Neural crest cell (in vitro differentiated cells): ENCODE measurements at places on chromosomes 2 and 18.

DNA sequence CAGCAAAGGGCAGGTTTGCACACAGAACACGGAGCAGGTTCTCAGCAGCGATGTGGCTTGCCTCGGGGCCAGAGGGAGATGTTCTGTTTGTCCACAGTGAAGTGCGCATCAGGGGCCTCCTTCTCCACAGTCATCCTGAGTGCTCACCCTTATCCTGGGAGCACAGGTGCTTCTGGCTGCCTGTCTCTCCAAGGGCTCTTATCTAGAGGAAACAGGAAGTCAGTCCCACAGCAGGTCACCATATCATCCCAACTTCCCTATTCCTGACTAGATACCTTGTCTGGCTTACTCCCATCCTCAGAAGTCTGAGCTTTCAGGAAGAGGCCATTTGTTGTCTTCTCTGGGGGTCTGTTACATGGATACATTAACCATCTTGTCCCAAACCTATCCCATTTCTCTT lies at the start of gene CD207:
Gene CD207, minus strand, starts transcription at position 174 of the 400 bp plus-strand sequence. Its CDS starts 40 bp downstream, at position 134.
- no peak for DNase-seq

GRCh38 chr2:104826016-104826415 lies 27.9 kb upstream of the POU3F3 start:
- DNase-seq = no peak

- no peak for DNase-seq
Measured at GRCh38 chr2:142445023-142445422, 314.2 kb upstream of the LRP1B start.

DNA sequence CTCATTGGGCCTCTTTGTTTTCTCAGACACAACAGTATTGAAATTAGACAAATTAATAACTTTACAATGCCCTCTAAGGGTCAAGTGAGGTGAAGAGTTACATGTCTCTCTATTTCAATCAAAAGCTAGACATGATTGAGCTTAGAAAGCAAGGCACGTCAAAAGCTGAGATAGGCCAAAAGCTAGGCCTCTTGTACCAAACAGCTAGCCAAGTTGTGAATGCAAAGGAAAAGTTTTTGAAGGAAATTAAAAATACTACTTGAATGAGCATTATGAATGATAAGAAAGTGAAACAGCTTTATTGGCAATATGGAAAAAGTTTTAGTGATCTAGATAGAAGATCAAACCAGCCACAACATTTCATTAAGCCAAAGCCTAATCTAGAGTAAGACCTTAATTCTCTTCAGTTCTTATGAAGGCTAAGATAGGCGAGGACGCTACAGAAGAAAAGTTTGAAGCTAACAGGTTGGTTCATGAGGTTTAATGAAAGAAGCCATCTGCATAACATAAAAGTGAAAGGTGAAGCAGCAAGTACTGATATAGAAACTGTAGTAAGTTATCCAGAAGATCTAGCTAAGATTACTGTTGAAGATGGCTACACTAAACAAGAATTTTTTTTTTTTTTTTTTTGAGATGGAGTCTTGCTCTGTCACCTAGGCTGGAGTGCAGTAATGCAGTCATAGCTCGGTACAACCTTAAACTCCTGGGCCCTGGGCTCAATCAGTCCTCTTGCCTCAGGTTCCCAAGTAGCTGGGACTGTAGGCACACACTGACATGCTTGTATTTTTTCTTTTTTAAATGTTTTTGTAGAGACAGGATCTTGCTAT lies 65.5 kb downstream of the FAM117B start:
- no peak for DNase-seq

DNA sequence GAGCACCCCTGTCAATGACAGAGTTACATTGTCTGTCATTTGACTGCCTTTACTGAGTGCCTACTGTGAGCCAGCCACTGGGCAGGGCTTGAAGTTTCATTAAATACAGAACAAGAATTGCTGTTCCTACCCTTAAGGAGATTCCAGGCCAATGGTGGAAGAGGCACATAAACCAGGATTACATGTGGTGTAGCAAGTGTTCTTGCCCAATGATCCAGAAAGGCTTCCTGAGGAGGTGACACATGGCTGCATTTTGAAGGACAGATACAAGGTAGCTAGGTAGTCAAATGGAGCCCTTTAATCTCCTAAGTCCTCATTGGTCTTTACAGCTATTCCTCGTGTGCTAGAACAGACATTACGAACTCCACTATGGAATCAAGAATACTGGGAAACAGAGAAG lies 312.7 kb downstream of the ETAA1 start:
- no peak for DNase-seq

DNA sequence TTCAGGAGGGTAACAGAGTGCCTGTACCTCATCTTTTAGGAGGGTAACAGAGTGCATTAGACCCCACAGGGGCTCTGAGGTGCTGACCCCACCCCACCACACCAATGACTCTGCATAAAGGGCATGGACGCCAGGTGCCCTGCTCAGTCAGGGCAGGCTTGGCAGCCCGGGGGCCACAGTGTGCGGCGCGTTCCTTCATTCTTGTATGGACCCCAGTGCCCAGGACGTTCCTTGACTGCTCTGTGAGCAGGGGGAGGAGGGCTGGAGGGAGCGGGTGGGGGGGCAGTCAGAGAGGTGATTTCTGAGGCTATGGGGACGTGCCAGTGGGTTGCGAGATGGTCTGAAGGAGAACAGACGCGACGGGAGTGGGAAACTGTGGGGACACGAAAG lies 168.7 kb upstream of the NCK2 start:
- DNase-seq = no peak

- DNase-seq = no peak
Measured at GRCh38 chr18:45339810-45340550, 275.3 kb upstream of the SLC14A2 start.

DNA sequence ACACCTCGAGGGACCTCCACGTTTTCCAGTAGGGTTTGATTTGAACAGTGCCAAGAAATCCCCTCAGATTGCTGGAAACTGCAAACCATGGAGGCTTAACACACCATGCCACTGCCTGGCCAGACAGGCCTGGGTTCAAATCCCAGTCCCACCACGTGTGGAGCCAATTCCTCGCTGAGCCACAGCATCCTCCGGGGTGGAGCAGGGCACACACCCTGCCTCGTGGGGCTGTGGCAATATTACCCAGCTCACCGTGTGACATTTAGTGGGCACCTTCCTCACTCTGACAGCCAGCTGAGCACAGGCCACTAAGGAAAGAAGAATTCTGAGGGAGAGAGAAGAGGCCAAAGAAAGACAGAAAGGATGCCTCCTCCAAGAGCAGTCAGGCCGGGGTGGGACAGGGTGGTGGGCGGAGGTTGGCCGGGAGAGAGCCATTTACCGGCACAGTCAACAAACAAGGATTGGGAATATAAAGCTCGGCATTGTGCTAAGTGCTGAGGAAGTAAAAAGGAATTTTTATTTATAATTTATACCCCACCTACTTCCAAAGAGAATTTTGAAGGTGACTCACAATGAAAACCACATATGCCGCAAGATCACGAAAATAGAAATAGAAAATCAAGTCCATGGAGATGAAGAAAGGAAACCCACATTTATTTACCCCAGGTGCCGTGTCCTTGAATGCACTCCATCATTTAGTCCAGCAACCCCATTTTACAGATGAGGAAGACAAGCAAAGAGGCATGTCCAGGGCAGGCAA lies 111.5 kb downstream of the MCFD2 start:
- DNase-seq = no peak

GRCh38 chr2:239574054-239574433 lies 173.2 kb upstream of the HDAC4 start:
- no peak for DNase-seq

- DNase-seq = peak; percentile 86
Measured at GRCh38 chr18:59139615-59140301, at the start of gene SEC11C. Gene SEC11C, plus strand, starts transcription at chr18:59139884. Its CDS starts 65 bp downstream, at chr18:59139949.

DNA sequence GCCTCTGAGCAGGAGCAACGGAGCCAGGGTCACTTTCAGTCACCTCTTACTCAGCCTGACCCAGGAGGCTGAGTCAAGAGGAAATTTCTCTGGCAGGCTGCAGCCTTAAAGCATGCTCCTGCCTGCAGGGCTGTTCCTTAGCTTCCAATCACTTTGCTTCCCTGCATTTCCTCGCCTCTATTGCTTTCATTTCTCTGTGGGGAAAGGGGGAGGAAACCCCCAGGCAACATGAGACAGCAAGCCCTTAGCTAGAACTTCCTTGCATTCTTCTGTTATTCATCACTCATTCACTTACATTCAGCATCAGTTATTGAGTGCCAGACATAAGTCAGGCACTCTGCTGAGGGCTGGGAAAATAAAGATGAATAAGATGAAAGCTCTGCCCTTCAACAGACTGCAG lies 13.0 kb downstream of the XDH start:
- no peak for DNase-seq

GRCh38 chr2:239891698-239892097 lies 133.4 kb downstream of the NDUFA10 start:
- DNase-seq = no peak

- DNase-seq = no peak
Measured at GRCh38 chr18:332007-332406, 64.2 kb upstream of the THOC1 start.

DNA sequence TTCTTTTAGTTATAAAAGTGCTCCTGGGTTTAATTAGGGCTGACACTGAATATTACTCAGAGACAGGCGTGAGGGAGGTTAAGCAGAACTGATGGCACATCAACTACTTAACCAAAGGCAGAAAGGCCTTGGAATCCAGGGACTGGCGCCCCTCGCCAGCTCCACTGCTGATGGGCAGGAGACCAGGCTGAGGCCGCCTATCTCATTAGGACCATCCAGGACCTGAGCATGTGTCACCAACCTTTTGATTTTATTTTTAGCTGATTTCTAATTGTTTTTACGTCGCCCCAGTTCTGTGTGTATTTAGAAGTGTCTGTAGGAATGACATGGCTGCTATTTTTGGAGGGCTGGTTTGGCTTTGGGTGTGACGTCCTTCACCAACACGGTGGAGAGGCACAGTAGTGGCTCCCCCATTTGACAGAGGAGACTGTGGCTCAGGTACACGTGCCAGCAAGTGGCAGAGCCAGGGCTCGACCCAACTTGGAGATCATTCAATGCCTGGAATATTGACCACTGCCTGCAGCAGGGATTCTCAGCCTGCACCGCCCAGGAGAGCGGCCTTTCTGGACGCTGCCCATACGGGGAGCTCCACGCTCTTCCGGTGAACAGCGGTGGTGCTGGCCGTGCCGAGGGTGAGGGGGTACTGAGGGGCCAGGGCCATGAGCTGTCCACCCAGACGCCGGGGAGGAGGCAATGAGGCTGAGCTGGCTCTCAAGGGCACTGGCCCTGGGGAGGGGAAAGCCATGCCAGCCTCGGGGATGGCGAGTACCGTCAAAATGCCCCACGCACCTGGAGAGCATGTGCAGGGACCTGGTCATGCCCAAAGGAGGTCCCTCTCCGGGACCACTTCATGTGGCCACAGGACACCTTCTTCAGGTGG lies 205.7 kb downstream of the ASB1 start:
- no peak for DNase-seq

GRCh38 chr2:41853427-41854191 lies 194.2 kb upstream of the PKDCC start:
- peak; percentile 73 for DNase-seq

GRCh38 chr2:237012577-237013267 lies 73.0 kb upstream of the COPS8 start:
- no peak for DNase-seq

DNA sequence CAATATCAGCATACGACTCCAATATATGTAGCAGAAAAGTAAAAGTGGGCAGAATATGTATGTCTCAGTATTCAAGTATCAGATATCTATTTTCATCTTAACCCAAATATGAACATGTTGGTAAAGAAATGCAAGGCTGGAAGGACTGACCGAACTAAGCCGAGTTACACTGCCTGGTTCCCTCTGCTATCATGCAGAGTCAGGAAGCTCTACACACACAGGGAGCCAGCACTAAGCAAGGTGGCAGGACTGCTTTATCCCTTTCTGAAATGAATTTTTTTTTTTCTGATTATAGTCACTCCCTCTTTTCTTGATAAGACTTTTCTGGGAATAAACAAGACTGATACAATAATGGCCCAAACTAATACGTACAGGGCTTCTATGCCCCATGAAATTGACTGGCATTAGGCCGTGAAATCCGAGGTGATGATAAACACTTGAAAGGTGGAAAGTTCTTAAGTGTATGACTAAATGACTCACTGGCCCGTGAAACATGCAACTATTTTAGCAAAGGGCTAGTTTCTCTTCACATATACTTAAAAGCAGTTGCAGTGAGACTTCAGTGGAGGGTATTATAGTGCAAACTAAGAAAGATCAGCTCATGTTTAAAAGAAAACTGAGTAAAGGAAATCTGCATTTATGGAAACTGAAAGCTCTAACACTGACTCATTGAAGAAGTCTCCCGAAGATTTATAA lies 14.9 kb downstream of the DPP4 start:
- no peak for DNase-seq

GRCh38 chr2:232292395-232293154 lies 86.0 kb upstream of the ALPP start:
- DNase-seq = peak; percentile 65

GRCh38 chr2:152134488-152135280 lies 35.8 kb upstream of the CACNB4 start:
- DNase-seq = no peak

- no peak for DNase-seq
Measured at GRCh38 chr2:176575237-176575744, 306.0 kb downstream of the MTX2 start.

DNA sequence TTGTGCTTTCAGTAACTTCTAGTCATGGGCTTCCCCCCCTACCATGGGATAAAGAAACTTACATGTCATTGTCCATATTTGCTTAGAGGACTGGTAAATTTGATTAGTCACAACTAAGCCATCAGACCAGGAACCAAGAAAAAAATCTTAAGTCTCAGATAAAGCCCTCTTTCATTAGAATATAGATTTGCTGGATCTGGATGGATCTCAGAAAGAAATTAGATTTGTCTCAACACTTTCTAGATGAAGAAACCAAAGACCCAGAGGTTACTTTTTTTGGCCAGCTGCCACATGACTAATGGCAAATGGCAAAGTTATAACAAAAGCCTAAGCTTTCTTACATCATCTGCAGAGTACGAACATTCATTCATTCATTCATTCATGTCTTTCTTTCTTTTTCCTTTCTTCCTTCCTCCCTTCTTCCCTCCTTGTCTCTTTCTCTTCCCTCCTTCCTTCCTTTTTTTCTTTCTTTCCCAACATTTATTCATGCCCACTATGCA lies 60.2 kb downstream of the CDCA7 start:
- DNase-seq = no peak

DNA sequence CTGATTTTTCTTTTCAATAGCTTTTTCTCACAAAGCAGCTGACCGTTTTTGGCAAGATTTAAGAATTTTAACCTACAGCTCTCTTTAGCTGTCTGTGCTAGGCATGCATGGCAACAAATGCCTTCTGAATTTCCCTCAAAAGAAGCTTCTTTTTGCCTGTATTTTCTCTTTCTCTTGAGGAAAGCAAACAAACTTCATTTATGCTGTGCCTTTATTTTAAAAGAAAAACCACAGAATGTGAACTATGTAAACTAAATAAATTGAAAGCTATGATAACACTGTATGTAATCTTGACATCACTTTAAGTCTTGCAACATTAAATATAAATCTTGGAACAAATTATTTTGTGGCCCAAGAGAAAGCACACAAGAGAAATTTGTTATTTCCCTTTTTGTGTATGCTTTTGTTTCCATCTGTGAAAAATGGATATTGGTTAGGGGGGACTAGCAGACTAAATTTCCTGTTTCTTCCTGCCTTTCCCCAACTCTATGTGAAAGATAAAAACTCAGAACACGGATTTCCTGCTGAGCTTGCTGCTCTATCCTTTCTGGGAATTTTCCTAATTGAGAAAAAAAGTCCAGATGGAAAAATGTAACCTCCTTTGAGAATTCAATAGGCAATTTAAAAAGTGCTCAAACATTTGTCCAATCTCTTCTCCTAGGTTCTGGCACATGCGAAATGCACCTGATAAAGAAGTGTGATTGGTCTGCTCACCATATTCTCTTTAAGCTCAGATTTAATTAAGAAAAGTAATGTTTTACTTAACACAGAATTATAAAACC lies 20.9 kb upstream of the TFPI start:
- DNase-seq = no peak

GRCh38 chr2:238655974-238656722 lies 191.7 kb upstream of the TWIST2 start:
- no peak for DNase-seq
